Stimulated activated CD8-positive, alpha-beta memory T cell treated with anti-CD3 and anti-CD28 coated beads, Interleukin-4, amount 100 ng/mL, for 1 hour (primary cell): ENCODE measurements at places on chromosomes 12 and 14.

DNA sequence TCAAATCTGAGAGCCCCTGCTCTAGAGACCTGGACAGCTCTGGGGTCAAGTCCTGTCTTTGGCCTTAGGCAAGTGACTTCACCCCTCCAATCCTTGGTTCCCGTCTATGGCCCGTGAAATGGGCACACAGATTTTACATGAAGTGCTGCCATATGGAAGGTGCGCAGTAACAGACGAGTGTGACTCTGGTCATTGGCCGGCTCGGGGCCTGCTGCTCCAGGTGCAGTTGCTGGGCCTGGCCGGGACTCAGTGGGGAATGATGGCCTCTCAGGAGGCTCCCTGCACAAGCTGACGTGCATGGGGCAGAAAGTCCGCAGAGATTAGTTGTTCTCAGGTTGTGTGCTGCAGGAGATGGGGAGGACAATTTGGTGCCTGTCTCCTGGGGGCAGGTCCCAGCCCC, 14.0 kb upstream of the TESC start:
- DNase-seq: no peak

DNA sequence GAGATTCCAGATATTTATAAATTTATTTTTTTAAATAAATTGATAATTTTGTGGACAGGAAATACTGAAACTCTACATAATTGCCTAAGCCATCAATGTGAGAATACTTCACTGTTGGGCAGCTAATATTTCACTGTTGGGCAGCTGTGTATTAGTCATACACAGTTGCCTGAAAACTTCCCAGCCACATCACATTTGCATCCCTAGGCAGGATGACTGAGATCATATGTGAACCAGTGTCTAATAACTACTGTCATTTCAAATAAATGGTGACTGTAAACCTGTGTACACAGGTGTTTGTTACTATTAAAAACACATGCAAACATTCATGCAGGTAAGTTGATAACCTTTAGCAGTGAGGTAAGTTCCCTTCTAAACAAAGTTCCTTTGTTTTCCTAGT, 43.9 kb downstream of the TMTC3 start:
- DNase-seq: no peak

DNA sequence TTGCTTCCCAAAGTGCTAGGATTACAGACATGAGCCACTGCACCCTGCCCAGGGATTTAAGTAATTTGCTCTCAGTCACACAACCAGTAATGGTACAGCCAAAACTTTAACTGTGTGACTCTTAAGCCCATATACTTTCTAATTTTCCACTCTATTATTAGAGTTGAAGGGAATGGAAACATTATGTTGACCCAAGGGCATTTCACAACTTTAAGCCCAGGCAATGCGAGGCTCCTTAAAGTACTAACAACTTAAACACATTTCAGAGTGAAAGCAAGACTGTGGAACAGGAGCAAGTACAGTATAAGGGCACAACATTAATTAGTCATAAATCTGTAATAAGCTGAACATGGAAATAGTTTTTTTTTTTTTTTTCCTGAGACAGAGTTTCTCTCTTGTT, 39.8 kb downstream of the BAZ1A start:
- DNase-seq: no peak

DNA sequence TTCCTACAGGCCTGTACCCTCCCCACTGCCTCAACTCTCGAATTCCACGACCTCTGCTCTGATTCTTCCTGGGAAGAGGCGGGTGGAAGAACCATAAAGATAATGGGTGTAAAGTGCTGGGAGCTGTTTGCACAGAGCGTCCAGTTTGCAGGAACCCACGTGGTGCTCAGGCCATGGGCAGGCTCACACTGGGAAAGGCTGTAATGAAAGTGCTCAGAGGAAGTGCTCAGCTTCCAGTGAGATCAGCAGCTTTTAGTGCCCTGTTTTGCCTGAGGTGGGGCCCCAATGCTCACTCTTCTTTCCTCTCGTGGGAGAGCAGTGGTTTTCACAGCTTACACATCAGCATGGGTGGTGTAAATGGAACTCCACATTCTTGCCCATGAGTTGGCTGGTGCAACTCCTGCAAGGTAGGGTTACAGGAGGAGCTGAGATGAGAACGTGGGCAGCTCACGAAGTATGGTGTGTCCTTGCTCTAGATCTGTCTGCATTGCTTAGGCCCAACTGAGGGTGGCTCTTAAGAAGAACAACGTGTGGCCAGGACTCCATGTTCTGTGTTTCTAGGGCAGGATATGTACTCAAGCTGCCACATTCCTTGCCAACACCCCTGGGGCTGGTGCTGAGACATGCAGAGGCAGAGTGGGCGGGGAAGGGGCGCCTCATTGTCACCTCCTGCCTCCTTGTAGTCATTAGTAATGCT, 2.9 kb downstream of the TMEM63C start:
- no peak for DNase-seq

DNA sequence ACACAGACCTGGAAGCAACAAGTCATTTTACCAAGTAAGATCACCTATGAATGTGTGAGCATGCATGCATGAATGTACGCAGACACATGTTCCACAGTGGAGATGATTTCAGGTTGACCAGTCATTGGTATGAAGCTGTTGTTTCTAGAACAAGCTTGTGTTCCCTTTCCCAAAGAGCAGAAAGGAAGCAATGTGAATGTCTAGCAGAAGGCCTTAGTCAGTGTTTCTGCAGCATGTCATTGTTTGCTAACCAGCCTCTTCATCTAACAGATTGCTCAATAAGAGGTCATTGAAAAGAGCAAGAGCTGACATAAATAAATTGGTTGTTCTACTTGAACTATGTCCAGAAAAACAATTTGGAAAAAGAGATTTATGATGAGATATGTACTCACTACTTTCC, 191.4 kb downstream of the PLCZ1 start:
- no peak for DNase-seq

DNA sequence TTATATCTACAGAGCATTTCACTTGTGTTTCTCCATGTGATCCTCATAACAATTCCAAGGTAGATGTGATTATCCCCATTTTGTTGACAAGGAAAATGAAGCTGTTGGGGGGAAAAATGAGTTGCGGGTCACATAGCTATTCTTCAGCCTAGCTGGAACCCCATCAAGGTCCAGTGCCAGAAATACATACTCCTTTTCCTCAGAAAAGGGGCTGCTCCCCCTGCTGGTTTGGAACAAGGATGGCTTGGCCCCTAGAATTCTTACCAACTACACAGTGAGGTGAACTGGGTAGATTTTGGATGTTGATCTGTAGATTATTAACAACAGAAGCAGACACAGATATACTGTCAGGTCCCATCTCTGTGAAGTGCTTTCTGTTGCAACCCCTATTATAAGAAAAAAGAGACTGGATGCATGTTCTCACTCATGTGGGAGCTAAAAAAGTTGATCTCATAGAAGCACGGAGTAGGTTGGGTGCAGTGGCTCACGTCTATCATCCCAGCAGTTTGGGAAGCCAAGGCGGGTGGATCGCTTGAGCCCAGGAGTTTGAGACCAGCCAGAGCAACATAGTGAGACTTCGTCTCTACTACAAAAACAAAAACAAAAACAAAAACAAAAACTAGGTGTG, 8.9 kb downstream of the IKZF4 start:
- DNase-seq: no peak

GRCh38 chr12:24025153-24025798, 75.8 kb upstream of the SOX5 start:
- no peak for DNase-seq

DNA sequence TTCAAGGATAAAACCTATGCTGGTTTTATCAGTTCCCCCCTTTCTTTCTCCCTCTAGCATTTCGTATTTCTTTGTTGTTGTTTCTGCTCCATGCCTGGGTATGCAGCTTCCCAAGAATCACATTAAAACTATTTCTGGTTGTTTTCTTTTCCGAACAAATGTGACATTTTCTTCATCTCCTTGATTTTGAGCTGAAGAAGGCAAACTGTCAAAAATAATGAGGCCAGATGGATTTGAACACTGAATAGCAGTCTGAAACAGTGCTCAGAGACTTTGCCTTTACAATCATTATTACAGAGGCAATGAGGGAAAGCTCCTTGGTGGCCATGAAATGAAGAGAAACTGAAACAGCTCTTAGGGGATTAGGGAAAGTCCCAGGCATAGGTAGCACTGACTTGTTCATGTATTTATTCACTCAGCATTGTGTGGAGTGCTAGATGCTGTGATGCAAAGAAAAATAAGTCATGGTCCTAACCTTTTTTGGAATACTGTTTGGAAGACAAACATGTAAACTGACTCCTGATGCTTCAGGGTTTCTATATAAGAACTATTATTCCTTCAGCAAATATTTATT, 319.5 kb downstream of the FUT8 start:
- DNase-seq: no peak

DNA sequence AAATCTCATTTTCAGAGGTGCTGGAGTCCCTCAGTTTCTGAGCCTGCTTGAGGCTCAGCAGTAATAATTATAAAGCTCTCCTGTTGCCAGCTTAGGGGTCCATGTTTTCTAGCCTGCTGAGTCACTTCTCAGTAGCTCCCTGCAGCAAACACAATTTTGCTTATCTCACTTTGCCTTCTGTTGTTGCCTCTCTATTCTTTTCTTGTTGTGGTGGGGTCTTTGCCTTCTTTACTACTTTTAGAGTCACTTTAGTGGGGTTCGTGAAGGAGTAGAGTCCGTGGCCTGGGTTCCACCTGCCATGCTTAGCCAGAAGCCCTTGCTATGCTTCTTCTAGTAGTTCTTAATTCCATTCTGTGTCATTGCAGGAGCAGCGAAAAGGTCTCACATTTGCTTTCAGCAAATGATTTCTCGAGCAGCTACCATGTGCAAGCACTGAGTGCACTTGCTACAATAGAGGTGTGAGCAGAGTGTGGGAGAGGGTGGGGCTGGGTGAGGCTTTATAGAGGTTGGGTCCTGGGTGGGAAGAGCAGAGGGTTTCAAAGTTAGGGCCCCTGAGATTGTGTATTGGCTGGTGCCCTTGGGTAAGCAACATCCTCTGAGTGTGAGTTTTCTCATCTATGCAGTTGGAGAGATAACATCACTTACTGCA, 114.3 kb downstream of the ADCK1 start:
- no peak for DNase-seq

GRCh38 chr14:81414123-81414522, 14.0 kb upstream of the STON2 start:
- DNase-seq: no peak

DNA sequence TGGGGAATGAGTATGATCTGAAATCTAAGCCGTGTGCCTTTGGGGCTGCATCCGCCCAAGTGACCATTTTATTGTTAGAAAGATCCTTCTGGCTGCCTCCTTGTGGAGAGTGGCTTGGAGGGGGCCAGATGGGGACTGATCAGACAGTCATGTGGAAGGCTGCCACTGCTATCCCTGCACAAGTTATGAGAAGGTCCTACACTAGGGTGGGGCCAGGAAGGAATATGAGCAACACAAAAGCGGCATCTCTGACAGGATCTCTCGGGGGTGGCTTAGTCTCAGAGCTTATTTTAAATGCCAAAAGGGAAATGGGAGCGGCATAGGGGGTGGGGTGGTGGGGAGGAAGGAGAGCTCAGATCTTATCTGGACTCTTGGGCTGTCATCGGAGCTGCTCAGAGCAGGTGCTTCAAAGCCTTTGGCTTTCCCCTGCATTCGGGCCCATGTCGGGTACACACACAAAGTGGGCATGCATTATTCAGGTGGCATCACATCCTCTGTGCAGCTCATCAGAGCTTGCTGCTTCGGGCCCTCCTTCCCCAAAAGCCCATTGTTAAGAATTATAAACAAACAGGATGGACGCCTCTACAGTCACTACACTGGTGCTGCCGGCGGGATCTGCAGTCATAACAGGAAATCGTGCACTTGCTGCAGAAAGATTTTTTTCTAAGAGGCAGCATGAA, 805.4 kb downstream of the VRK1 start:
- peak; percentile 42 for DNase-seq

GRCh38 chr14:36662543-36663403, 1.1 kb downstream of the PAX9 start:
- DNase-seq: no peak

- DNase-seq: no peak
Measured at GRCh38 chr12:68227356-68227755, 1.7 kb upstream of the IL26 start.

DNA sequence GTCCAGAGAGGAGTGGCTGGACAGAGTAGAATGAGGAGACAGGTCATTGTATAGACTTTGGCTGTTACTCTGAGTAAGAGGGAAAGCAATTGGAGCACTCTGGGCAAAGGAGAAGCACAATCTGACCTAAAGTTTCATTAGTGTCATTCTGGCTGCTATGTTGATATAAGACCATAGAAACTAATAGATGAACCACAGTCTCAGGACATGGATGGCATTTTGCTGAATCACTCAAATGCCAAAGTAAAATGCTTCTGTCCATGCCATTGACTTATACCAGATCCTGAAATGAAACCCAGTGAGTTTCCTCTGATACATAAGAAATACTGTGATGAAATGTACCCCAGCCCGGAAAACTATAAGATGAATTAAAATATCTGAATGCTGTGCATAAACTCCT, 65.8 kb upstream of the COCH start:
- DNase-seq: no peak

DNA sequence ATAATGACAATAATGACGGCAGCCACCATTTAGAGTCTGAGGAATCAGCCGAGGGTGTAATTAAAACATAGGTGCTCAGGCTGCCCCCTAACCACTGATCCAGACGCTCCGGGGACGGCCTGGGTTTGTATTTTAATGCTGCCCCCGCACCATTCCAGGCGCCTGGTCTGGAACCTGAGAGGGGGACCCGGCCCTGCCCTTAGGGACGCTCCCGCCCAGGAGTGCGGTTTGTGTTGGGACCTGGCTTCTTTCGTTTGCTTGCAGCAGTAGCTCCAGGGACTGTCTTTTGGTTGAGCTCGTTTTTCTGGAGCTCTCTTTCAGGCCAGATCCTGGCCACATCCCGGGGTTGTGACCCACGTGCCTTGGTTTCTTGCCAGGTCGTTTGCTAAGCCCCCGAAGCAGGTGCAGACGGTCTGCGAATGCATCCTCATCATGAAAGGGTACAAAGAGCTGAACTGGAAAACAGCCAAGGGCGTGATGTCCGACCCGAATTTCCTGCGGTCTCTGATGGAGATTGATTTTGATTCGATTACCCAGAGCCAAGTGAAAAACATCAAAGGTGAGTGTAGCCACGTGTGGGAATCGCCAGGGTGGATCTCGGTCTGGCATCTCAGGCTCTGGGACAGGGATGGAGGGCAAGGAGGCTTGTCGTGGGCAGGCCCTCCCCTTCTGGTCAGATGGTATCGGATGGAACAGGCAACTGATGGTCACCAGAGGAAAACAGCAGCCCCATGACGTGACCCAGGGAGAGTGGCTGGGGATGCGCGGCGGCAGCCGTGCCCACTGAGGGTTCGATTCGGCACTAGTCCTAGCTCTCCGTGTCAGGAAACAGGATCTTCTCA, 63.5 kb downstream of the CCDC92 start:
- no peak for DNase-seq

DNA sequence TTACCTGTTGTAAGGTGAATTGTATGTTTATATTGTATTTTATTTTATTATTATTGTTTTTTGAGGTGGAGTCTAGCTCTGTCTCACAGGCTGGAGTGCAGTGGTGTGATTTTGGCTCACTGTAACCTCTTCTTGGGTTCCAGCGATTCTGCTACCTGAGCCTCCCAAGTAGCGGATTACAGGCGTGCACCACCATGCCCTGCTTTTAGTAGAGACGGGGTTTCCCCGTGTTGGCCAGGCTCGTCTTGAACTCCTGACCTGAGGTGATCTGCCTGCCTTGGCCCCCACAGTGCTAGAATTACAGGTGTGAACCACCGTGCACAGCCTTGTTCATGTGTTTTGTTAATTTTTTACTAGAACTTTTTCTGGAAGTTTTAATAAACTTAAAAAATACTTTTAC, 3.8 kb downstream of the ATF7IP start:
- DNase-seq: no peak
